ENCODE measurements at places on chromosomes 11 and 22. TPM values are rescaled to one million over a fixed set of nuclear protein-coding genes. Genes with fewer than 3 reads are reported as not detected.

- DNase-seq = peak; percentile 9
Measured at GRCh38 chr11:105910095-105910715, 111.8 kb downstream of the MSANTD4 start.

The SUSD2 gene
- 0.27 TPM for total RNA-seq

DNA sequence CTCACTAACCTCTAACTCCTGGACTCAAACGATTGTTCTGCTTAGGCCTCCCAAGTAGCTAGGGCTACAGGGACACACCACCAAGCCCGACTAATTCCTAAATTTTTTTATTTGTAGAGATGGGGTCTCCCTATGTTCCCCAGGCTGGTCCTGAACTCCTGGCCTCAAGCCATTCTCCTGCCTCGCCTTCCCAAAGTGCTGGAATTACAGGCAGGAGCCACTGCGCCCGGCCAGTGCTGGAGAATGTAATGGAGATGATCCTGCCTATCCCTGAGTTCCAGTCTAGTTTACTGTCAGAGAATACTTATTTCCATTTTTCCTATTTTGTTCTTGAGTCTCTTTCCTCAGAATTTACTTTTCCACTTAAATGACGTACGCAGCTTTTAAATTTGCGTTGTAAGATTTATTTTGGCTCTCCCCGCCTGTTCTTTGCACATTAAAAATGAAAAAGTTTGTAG is at the start of gene CHEK1:
Gene CHEK1 (plus strand): TSS at position 408 of the 458 bp plus-strand sequence. CDS start 1,606 bp downstream, outside the sequence.
- DNase-seq = no peak

GRCh38 chr11:69383372-69384250 is 89.7 kb downstream of the MYEOV start:
- DNase-seq = no peak

The TP53I11 gene
- total RNA-seq = 78.2 TPM

GRCh38 chr11:96329855-96330510 is 13.0 kb downstream of the MAML2 start:
- DNase-seq = no peak

The SNX32 gene
- total RNA-seq = 1.0 TPM

GRCh38 chr11:25483915-25484635 is 847.9 kb upstream of the ANO3 start:
- DNase-seq = no peak

DNA sequence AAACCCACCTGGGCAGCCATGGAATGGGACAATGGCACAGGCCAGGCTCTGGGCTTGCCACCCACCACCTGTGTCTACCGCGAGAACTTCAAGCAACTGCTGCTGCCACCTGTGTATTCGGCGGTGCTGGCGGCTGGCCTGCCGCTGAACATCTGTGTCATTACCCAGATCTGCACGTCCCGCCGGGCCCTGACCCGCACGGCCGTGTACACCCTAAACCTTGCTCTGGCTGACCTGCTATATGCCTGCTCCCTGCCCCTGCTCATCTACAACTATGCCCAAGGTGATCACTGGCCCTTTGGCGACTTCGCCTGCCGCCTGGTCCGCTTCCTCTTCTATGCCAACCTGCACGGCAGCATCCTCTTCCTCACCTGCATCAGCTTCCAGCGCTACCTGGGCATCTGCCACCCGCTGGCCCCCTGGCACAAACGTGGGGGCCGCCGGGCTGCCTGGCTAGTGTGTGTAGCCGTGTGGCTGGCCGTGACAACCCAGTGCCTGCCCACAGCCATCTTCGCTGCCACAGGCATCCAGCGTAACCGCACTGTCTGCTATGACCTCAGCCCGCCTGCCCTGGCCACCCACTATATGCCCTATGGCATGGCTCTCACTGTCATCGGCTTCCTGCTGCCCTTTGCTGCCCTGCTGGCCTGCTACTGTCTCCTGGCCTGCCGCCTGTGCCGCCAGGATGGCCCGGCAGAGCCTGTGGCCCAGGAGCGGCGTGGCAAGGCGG is 11.4 kb upstream of the ARHGEF17 start:
- no peak for DNase-seq

DNA sequence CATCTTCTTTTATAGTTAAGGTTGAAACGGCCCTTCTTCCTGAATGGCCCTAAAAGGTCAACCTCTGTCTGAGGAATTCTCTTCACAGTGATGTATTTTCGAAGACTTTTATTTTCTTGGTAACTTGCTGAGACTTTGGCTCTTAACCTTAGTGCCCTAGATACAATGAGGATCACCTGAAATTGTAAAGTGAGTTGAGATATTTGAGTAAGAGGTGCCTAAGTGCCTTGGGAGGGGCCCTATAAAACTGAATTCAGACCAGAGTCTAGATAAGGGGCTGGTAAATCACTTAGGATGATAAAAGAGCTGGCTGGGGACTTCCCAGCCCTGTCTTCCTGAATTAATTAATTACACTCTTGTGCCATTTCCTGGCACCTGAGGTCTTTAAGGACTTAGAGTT is 505.6 kb upstream of the KIRREL3 start:
- DNase-seq = no peak

DNA sequence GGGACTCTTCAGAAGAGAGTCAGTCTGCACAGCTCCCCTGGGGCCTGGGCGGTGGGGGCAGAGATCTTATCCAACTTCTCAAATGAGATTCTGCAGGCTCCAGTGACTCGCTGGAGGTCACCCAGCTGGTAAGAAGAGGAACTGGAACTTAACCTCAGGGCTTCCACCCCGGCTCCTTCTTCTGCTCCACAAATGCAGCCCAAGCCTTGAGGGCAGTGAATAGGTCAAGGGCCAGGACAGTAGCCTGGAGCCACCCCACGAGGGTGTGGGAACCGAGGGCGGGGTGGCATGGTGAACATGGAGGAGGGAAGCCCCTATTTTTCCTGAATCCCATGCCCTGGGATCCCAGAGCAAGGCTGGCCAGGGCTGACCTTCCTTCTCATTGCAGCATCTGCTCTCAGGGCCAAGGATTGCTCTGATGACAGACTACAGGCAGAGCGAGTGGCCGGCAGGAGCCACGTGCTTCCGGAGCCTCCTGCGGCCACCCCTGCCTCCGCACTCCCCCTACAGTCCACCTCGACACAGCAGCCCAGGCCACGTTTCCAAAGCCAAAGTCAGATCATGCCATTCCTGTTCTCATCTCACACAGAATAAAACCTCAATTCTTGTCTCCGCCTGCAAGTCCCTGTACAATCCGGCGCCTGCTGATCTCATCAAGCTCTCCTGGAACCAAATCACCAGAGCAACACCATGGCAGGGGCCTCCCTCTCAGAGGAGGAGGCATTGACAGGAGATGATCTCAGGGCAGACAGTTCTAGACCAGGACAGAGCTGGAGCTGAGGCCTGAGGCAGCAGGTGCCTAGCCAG is 21.1 kb upstream of the UPK3A start:
- peak; percentile 61 for DNase-seq

The PIWIL4 gene
- 0.25 TPM for total RNA-seq

The GLB1L3 gene
- not detected for total RNA-seq

DNA sequence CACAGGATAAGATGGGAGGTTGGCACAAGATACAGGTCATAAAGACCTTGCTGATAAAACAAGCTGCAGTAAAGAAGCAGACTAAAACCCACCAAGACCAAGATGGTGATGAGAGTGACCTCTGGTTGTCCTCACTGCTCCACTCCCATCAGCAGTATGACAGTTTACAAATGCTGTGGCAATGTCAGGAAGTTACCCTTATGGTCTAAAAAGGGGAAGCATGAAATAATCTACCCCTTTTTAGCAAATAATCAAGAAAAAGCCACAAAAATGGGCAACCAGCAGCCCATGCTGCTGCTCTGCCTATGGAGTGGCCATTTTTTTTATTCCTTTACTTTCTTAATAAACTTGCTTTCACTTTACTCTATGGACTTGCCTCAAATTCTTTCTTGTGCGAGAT is 8.7 kb upstream of the PIWIL4 start:
- DNase-seq = no peak

The EIF3M gene
- 243 TPM for total RNA-seq

DNA sequence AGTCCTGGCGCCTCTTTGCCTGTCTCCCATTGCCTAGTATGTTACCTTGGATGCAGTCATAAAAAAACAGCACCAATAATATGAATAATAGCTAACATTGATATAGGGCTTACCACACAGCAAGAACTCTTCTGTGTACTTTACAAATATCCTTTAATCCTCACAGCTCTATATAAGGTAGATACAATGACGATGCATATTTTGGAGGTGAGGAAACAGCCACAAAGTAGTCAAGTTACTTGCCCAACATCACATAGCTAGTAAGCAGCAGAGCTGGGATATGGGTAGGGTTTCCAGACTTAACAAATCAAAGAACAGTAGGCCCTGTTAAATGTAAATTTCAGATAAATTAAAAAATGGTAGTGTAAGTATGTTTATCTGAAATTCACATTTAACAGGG is 128.8 kb downstream of the ST3GAL4 start:
- no peak for DNase-seq

The EMID1 gene
- total RNA-seq = 0.51 TPM

GRCh38 chr22:38724926-38725571 is 19.3 kb downstream of the GTPBP1 start:
- DNase-seq = peak; percentile 50

- DNase-seq = no peak
Measured at GRCh38 chr11:76285397-76286104, 79.2 kb upstream of the WNT11 start.
